ENCODE measurements at places on chromosomes 1 and 21.

DNA sequence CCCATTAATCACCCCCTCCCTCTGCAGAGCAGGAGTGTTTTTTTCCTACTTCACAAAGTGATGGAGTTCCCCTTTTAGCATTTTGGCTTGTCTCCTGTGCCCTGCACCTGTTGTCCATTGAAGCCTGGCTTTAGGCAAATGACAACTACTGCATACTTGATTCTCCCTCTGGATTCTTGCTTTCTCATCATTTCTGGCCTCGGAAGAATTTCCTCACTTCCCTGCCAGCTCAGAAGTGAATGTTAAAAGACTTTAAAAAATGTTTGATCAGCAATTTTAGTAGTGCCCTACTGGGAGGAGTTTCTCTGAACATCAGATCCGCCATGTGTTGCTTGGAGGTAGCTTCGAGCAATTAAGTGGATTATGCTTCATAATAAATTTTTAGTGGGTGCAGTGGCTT, 28.1 kb downstream of the RCOR3 start:
- DNase-seq: no peak

GRCh38 chr1:220748089-220748934, at the start of gene MTARC2:
MTARC2 (plus strand) TSS chr1:220748322; CDS start chr1:220748532, 210 bp downstream.
- DNase-seq: peak; percentile 13

GRCh38 chr21:29074007-29074376, 544 bp upstream of the CCT8 start:
- no peak for DNase-seq

GRCh38 chr21:45889961-45890360, 91.6 kb upstream of the COL6A1 start:
- no peak for DNase-seq
